ENCODE measurements at places on chromosomes 6 and 20.

- DNase-seq, result no peak
Measured at GRCh38 chr20:25064561-25065071, 6.7 kb upstream of the ACSS1 start.

GRCh38 chr6:154749341-154749740, 16.1 kb downstream of the SCAF8 start:
- DNase-seq, result no peak

DNA sequence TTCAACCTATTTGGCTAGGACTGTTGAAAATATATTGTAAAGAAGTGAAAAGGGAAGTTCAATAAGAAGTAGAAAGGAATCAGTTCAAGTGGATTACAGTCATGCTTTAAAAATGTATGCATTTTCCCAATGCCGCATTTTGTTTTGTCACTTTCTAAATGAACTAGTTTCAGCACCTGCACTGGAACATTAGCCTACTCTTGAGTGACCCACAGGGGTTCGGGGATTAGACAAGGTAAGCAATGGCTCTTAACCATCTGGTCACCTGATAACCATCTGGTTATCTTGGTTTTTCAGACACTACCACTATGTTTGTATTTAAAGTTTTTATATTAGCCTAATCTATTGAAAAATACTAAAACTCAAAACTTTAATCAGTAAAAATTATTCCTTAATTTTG, 97.6 kb downstream of the CD164 start:
- DNase-seq, result no peak

GRCh38 chr6:37691904-37692806, 5.5 kb downstream of the MDGA1 start:
- DNase-seq, result peak; percentile 84

GRCh38 chr6:159931846-159932245, 37.0 kb upstream of the IGF2R start:
- DNase-seq, result no peak

DNA sequence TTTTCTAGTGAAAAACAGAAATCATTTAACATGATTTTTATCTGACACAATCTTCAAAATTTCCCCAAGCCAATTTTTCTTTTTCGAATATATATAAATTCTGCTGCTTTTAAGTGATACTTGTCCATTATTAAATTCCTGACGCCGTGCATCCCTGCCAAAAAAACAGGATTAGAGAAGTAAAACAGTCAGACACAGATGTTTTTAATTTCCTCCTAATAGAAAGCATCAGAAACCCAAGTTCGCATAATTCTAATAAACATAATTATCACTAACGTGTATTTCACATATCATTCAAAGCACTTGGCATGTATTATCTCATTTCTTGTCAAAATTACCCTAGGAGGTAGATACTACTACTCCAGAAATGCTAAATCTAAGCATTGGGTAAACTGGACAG, 179.5 kb downstream of the ZFP64 start:
- no peak for DNase-seq

GRCh38 chr6:150076196-150076893, 7.4 kb upstream of the ULBP3 start:
- DNase-seq, result no peak

GRCh38 chr6:36629784-36630183, 35.6 kb downstream of the SRSF3 start:
- DNase-seq, result no peak

GRCh38 chr20:7672571-7672970, 267.7 kb downstream of the HAO1 start:
- DNase-seq, result no peak

- DNase-seq, result peak; percentile 82
Measured at GRCh38 chr6:35522660-35523658, 10.3 kb upstream of the TULP1 start.

DNA sequence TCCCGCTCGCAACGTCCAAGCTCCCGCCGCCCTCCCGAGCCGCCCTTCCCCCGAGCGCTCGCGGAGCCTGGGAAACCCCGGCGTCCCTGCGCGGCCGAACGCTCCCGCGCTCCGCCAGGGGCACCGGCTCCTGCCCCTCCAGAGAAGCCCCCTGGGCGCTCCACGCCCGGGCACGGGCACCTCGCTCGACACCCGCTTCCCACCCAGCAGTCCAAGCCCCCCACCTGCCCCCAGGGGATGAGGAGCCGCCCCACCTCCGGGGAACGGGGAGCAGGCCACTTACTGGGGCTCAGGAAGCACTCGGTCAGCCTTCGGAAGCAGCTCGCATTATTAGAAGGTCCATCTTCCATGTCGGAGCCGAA, 1.4 kb downstream of the PDE10A start:
- no peak for DNase-seq

- no peak for DNase-seq
Measured at GRCh38 chr6:100463630-100464161, 1.0 kb downstream of the SIM1 start.

DNA sequence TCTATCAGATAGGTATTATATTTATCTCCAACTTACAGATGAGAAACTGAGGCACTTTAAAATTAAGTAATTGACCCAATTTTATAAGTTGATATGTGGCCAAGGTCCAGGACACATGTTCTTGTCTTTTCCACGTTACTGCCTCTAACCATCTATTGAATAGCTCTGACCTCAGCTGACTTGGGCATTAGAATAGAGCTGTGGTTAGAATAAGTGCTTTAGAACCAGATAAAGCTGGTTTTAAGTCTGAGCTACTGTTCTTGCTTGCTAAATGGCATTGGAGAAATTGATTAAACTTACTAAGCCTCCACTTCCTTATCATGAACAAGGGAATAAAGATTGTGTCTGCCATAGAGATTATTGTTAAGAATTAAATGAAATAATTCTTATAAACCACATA, 147.8 kb upstream of the DTNBP1 start:
- DNase-seq, result no peak

GRCh38 chr6:136979206-136979605, 57.1 kb downstream of the SLC35D3 start:
- DNase-seq, result no peak

DNA sequence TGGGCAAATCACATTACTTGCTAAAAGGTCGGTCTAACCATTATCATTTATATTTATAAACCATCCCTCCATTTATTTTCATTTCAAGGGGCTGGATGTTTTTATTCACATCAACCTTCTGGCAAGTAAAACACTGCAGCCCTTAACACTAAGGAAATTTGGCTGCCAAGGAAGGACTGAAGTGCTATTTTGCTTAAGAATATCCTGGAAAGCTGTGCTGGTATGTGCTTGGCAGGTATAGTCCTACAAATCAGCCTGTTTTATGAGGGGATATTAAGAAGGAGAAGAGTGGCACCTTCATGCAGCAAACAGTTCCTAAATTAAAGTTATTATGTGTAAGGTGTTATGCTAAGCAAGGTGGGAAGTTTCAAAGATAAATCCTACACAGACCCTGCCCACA, 9.8 kb downstream of the PHACTR2 start:
- no peak for DNase-seq

- no peak for DNase-seq
Measured at GRCh38 chr6:40998661-40999060, 40.4 kb downstream of the UNC5CL start.

DNA sequence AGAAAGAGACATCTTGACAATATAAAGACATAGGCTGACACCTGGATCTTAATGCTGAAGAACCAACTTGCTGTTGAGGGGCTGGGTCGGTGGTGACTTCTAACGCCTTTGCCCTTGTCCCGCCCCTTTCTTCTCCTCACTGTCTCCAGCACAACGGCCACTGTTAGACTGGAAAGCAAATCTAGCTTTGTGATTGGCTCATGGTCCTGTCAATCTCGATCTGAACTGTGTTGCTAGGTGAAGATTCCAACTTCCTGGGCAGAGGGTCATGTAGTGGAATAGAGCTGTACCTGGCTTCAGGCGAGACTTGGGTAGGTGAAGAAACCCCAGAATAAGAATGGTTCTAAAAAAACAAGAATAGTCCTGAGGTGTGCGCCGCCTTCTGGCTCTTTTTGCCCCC, at the start of gene PGK2:
Gene PGK2 (minus strand): TSS at position 110 of the 400 bp plus-strand sequence. CDS start 98 bp downstream, at position 12.
- DNase-seq, result no peak

DNA sequence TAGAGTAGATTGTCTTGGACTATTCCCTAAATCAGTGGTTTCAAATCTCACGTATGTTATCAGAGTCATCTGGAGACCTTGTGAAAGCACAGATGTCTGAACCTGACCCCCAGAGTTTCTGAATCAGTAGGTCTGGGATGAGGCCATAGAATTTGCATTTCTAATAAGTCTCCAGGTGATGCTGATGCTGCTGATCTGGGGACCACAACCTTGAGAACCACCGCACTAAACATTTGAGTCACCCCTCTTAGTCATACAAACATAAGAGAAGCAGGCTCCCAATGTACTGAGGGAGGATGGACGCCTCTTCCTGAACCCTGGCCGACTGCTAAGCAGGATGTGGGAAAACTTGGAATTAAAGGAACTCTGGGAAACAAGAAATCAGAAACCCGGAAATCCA, 187.8 kb upstream of the PRDM1 start:
- DNase-seq, result no peak

All from stimulated activated CD4-positive, alpha-beta T cell treated with anti-CD3 and anti-CD28 coated beads, Interleukin-2, amount 100 ng/mL, for 48 hours (primary cell).